ENCODE measurements at places on chromosomes 16 and 17.

GRCh38 chr17:55706808-55707773 lies 15.6 kb downstream of the TMEM100 start:
- no peak for DNase-seq

DNA sequence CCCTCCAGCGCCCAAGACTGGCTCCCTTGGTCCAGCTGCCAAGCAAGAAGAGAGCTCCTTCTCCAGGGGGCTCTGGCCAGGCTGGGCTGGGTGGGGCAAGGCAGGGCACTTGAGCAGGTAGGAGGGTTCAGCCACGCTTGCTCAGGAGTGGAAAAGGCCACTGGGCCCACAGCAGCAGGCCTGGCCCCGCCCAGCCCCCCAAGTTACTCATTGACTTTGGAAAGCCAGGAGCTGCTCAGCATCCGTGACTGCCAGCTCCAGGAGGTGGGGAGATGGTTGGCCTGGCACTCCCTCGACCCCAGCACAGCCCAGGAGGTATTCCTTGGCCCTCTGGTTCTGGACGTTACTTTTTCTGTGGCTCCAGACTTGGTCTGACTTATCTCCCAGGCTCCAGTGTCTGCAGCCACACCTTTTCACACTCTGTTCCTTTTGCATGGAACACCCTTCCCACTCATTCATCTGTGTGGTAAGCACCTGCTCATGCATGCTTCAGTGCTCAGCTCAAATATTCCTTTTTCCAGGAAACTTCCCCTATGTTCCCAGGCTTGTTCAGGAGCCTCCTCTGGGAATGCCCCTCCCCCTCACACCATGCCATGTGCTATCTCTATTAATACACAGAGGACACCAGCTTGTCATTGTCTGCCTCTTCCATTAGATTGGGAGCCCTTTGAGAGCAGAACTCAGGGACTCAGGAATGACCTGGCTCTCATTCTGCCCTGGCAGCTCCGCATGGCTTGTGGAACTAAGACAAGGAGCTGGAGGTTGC lies at the start of gene CDH16:
Gene CDH16 (minus strand): TSS at position 83 of the 766 bp plus-strand sequence. CDS start 820 bp downstream, outside the sequence.
- no peak for DNase-seq

GRCh38 chr17:7775051-7775450 lies 57.5 kb downstream of the DNAH2 start:
- no peak for DNase-seq

GRCh38 chr17:40511667-40512220 lies 10.3 kb upstream of the TNS4 start:
- DNase-seq = no peak

GRCh38 chr17:11511696-11512095 lies 86.6 kb upstream of the DNAH9 start:
- DNase-seq = no peak

GRCh38 chr17:35374766-35375344 lies 1.4 kb upstream of the SLFN11 start:
- DNase-seq = no peak

- DNase-seq = peak; percentile 39
Measured at GRCh38 chr16:81831722-81832126, 52.6 kb downstream of the PLCG2 start.

DNA sequence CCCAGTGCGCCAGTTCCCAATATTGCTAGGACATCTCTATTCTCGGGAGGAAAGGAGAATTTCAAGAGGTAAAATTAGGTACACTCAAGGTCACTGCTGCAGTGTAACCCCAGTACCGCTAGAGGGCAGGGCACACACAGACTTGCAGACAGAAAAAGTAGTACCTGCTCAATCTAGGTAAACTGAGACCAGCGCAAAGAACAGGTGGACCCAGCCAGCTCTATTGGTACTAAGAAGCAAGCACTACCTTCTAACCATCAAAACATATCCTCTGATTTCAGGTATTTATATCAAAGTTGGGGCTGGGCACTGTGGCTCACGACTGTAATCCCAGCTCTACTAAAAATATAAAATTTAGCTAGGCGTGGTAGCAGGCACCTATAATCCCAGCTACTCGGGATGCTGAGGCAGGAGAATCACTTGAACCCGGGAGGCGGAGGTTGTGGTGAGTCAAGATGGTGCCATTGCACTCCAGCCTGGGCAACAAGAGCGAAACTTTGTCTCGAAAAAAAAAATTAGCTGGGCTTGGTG lies 3.6 kb upstream of the WDR81 start:
- DNase-seq = no peak

GRCh38 chr16:88941913-88942909 lies 34.8 kb downstream of the CBFA2T3 start:
- no peak for DNase-seq

DNA sequence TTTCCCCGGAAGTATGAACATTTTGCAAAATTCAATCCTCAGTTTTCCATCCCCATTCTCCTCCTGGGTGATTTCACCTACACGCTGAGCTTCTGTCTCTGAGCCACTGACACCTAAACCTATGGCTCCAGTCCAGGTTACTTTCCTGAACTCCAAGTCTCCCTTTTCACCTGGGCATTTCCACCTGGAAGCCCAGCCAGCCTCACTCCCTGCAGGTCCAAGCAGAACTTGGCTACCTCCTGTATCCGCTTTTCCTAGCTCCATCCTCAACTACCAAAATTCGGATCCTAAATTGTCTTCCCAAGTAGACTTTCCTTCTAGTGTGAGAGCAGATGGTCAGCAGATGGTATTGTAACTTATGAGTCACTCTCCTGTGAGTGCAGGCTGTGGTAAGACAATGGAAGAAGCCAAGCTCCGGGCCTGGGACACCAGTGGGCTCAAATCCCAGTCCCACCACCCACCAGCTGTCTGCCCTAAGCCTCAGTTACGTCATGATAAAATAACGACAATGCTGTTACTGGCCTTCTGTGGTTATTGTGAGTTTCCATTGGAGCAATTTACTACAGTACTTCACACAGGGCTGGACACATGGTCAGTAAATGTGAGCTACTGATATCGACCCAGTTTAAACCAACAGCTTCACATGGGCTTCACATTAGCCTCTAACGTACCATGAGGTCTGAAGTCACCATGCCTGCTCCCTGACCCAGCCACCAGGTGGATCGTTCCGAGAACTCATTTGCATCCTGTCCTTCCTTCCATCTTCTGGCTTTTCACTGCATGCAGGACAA lies 33.3 kb downstream of the PECAM1 start:
- DNase-seq = no peak

DNA sequence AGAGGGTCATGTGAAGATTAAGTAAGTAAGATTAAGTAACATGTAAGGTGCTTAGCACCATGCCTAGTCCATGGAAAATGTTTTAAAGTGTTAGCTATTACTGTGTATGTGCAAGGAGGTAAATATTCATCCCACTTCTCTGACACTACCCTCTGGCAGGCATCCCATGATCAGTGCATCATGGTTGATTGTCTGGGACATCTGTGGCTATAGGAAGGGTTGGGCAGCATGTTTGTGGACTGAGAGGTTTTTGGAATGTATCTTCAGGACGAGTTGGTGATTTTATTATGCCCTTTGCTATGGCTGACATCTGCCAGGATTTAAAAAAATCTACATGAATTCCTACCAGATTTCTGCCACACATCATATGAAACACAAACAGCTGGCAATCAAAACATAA lies 6.5 kb upstream of the TAOK1 start:
- DNase-seq = no peak

GRCh38 chr16:13042291-13042685 lies 140.9 kb downstream of the SHISA9 start:
- no peak for DNase-seq

- no peak for DNase-seq
Measured at GRCh38 chr16:4454623-4455022, 19.8 kb downstream of the NMRAL1 start.

DNA sequence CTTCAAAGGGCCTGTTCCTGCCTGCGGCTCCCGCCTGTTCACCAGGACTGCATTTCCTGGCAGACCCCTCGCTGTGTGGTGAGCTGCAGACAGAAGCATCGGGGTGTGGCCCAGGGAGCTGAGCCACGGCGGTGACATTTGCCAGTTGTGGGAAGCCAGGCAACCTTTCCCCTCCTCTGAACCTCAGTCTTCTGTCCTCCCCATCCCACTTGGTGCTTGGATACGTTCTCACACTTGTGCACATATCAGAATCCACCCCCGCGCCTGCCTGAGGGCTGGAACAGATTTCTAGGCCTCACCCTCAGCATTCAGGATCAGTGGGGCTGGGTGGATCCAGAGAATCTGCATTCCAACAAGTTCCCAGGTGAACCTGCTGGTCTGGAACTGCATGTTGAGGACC lies 63.5 kb downstream of the CRISPLD2 start:
- no peak for DNase-seq

DNA sequence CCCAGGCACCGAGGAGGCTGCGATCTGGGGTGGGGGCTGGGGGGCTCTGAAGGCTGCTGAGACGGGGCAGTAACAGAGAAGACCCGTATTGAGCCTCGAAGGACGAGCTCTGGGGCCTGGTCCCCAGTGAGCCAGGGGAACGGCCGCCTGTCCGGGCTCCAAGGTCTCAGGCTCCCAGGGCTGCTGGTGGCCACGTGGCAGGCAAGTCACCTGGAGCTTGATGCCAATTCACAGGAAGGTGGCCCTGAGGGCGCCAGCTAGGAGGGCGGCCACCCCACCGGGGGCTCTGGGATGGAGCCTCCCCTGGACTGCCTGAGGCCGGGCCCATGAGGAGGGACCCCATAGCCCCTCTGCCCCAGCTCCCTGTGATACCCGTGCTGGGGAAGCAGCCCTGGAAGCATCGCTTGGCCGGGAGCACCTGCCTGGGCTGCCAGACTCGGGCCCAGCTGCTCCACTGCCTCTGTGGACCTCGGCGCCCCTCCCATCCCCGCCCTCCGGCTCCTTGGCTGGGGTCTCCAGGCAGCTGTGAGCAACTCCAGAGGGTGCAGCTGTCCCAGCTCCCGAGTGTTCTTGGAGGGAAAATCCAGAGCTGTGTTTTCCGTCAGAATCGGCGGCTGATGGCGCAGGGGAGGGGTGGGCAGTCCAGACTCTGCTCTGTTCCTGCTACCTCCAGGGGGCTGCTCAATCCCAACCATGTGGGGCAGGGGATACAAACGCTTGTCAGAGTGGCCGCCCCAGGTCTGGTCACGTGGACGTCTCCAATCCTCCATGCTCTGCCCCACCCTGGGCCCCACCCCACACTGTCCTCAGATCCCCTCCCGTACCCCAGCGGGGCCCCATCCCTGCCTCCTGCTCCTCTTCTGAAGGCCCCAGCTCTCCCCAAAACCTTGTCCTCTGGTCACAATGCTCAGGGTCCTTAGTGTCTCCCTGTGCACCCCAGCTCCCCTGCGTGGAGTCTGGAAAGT lies 67.2 kb upstream of the GNG13 start:
- DNase-seq = no peak

DNA sequence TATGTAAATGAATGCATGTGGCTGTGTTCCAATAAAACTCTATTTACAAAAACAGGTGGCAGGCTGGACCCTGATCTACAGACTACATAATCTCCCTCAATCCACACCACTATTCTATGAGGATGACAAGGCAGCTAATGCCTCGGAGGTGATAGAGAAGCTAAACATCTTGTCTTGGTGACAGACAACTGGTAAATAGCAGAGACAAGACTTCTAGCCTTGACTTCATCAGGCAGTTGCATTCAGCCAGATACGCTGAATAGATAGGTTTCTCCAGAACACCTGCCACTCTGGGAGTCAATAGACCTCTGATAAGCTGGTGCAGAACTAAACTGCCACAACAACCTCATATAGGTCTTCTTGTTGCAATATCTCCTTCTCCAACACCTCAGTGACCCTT lies 3.3 kb downstream of the ATPAF2 start:
- DNase-seq = no peak

- DNase-seq = no peak
Measured at GRCh38 chr17:35368081-35368830, 5.2 kb downstream of the SLFN11 start.

GRCh38 chr17:32489320-32490100 lies 2.7 kb downstream of the CDK5R1 start:
- no peak for DNase-seq

DNA sequence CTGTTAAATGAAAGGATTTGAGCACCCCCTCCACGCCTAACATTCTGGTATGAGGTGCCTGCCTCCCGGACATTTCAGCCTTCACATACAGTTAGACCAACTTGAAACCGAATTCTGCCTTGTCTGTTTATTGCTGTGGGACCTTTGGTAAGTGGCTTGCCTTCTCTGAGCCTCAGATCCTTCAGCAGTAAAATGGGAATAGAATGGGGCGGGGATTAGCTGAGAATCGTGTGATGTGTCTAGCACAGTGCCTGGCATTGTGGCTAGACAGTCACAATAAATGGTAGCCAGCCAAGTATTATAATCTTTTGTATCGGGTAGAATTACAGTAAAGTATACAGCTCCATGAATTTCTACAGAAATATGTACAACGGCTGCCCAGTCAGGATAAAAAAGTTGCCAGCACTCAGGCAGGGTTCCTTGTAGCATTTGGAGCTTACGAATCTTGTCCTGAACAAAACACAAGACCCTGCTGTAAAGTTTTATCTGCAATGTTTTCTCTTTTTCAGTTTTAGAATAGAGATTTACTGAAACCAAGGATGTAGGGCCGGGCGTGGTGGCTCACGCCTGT lies 786 bp downstream of the TMC7 start:
- no peak for DNase-seq

DNA sequence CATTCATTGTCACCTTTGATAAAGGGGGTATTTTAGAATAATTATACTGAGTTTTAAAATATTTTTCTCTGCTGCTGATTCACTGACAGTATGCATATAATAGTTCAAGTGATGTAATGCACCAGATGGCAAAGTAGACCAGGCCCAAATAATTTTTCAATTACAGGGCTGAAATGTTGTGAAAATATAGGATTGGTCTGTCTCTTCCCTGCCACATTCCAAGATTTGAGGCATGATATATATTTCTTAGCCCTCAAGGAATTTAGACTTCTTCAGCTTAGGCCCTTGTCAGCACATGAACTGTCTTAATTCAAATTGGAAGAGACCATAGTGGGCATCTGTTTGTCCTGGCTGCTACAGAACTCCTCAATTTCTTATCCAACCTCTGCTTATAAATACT lies 39.2 kb upstream of the SLC12A3 start:
- no peak for DNase-seq

DNA sequence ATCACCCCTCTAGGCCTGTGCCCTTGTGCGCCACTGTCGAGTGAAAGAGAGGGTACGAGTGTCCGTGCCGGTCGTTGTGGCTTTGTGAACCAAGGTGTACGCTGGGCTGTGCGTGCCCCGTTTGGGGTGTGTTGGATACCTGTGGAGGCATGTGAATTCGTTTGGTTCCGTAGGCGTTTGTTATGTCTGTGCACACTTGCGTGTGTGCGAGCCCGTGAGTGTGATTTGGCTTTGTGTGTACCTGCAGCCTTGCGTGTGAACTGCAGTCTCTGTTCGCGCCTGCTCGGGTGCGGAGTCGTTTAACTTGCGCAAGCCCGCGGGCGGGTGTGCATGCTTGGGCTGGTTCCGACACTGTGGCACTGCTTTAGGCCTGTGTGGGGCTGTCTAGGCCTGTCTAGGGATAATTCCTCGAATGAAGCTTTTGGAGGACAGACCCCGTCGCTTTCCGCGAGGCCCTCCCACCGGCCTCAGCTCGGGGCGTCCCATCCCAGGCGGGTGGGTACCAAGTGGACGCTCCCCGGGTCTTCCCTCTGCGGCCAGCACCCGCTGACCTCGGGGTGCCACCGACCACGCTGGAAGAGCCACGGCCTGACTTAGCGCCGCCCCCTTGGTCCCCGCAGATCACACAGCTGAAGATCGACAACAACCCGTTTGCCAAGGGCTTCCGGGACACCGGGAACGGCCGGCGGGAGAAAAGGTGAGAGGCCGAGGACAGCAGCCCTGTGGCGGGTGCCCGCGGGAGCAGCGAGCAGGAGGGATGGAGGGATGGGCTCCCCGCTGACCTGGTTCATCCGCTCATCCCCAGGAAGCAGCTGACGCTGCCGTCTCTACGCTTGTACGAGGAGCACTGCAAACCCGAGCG lies 4.4 kb downstream of the TBX2 start:
- no peak for DNase-seq
